ENCODE measurements at places on chromosomes 3 and 15.

GRCh38 chr3:112755845-112756613 is 90.6 kb downstream of the CD200R1L start:
- DNase-seq = no peak

GRCh38 chr3:133464573-133464972 is 64.7 kb downstream of the BFSP2 start:
- no peak for DNase-seq

- no peak for DNase-seq
These were observed 3.7 kb downstream of the FSTL1 start for GRCh38 chr3:120446891-120447668.

GRCh38 chr3:46482632-46483350 is 15.0 kb upstream of the RTP3 start:
- no peak for DNase-seq

- DNase-seq = no peak
These were observed 27.0 kb upstream of the LPP start for GRCh38 chr3:188126934-188127333.

GRCh38 chr3:104763007-104763406 is 603.7 kb upstream of the ALCAM start:
- no peak for DNase-seq

GRCh38 chr15:101359365-101359947 is 64.4 kb upstream of the SNRPA1 start:
- no peak for DNase-seq

GRCh38 chr15:62046078-62046743 is 14.0 kb downstream of the VPS13C start:
- DNase-seq = no peak

- peak; percentile 100 for DNase-seq
These were observed at the start of gene ZBTB11 for GRCh38 chr3:101676765-101677435. Gene ZBTB11 (minus strand): TSS chr3:101677132. CDS start chr3:101676914, 218 bp downstream.

GRCh38 chr3:11982341-11982941 is 21.7 kb upstream of the SYN2 start:
- DNase-seq = no peak

DNA sequence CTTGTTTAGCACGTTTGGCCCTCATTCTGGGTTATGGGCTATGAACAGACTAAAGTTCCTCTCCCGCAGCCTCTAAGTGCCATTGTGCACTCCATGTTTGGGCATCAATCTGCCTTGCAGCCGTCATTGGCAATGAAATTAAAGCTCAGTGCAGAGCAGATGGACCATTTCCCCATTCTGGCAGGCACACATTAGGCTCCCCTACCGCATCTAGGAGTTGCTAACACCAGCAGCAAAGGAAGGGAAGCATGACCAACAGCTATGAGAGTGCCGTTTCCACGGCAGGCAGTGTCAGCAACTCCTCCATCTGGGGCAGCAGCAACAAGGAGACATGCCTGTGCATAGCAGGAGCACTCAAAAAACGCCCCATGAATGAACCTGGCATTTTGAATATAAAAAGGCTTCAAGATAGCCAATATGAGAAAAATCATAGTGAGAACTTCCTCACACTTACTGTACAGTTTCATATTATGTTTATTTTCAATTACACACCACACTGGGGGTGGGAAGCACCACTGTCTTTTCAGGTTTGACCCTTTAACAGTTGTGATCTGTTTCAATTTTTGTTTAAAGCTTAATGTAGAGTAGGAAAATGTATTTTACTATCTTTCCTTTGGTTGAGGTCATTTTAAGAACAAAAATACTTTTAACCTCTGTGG is 218.7 kb downstream of the KCNMB2 start:
- no peak for DNase-seq

GRCh38 chr15:80967451-80967850 is 22.2 kb downstream of the MESD start:
- DNase-seq = no peak

DNA sequence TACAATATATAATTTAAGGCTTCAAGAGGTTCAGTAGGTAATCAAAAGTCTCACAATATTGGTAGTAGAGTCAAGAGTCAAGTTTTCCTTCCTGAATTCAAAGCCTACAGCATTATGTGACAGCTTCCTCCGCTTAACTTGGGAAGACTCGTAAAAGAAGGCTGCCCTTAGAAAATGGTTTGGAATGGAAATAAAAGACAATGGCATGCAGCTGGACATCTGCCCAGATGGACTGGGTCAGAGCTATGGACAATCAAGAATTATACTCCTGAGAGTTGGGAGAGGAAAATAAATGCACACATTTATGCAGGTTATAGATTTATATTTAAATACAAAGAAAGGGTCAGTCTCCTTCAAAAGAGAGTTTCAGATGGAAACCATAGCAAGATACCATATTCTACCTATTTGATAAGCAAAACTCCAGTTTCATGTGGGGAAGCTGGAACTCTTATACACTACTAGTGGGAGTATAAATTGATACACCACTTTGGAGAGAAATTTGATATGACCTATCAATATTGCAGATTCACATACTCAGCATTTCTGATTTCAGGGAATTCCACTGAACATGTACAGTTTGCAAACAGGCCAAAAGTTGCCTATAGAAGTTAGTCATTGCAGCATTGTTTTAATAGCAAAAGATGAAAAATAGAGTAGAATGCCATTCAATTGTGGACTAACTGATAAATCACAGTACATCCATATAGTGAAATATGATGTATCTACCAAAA is 6.1 kb downstream of the CRYBG3 start:
- DNase-seq = no peak

DNA sequence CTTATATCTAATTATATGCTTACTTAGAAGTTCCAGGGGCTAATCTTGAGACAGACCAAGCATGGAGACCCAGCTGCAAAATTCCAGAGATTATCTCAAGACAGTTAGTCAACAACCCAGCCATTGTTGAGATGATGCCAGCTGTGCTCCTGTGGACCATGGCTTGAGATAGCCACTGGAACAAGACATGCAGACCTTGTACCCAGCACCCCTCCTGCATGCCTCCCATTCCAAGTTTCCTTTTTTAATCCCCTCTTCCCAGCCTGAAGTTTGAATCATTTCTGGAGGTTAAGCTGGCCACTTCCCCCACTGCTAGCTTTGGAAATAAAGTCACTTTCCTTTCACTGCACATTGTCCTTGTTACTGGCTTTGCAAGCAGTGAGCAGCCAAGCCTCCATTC is 53.8 kb downstream of the IMPG2 start:
- no peak for DNase-seq

DNA sequence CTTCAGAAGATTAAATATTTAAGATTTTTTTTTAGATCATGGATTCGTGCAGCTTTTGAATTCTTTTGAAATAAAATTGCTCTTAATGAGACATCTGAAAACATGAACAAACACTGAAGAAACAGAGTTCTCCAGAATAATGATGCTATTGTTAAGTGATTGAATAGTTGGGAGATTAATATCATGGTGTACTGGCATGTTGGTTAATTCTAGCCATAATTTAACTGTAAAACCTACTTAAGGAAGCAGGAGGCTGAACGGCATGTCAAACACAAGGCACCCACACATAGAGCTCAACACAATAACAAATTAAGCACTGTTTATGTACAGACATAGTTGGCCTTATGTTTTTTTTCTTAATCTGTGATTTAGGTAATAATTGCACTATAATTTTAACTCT is 185.6 kb downstream of the RBMS3 start:
- no peak for DNase-seq

- no peak for DNase-seq
These were observed 1.4 kb upstream of the LRRC3B start for GRCh38 chr3:26621176-26621575.

- no peak for DNase-seq
These were observed 102.7 kb downstream of the CDIN1 start for GRCh38 chr15:36682101-36682500.

GRCh38 chr15:62999923-63000561 is 42.5 kb upstream of the TPM1 start:
- no peak for DNase-seq

GRCh38 chr15:45377609-45378148 is 665 bp downstream of the GATM start:
- no peak for DNase-seq

DNA sequence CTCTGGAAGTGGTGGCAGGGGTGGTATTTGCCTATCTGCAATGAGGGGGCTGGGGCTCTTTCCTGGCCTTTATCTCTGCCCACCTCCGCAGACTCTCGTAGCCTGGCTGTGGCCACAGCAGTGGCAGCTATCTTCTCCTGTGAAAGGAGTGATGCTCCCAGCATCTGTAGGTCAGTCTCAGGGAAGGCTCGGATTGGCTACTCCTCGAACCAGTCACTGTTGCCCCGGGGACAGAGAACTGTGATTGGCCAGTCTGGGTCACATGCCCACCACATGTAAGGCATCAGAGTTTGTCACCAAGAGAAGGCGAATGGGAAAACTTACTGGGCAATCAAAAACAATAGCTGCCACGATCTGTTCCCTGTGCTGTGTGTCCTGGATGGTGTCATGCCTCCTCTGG is 30.1 kb upstream of the FGD5 start:
- DNase-seq = no peak

DNA sequence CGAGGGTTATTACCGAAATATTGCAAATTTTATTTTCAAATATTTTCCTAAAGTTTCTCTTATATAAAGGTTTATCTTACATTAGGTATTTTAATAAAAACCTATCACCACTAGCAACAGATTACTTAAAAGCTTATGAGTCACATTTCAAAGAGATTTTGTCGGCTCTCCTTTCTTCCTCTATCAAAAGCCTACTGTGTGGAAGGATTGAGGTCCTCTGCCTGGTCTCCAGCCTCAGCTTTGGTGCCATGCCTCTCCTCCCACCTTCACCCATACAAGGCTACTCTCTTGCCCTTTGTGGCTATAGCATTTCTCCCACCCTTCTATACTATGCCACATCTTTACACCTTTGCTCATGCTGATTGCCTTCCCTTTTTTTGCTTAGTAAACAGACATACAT is 199.3 kb downstream of the TNIK start:
- peak; percentile 12 for DNase-seq

DNA sequence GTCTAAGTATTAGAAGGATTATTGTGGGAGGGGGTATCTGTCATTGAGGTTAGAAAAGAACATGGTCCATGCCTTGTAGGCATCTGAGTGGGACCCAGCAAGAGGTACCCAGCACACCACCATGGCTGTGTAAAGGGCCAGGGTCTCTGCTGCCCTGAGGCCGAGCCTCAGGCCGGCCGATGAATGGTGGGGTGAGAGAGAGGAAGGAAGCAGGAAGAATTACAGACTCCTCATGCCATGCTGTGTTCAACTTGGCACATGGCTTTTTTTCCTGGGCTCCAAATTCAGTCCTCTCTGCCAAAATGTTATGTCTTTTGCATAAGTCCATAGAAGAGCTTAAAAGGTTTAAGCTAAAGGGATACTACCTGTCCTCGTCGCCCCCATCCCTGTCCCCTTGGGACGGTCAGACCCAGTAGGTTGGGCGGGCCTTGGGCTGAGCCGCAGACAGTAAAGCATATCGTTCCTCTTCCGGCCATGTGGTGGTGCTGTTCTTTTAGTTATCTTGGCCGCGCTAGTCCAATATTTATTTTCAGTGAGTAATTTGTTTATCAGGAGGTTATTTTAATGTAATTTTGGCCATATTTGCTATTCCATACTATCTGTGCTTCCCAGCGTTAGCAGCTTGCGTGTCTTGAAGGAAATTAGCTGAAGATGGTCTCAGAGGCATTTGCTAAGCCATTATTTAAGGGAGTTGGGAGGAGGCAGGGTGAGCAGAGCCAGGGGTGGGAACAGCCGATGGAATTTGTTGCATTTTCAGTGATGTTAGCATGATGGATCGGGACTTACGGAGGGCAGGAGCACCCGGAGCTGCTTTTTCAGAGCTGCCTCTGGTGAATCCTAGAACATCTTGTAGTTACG is 152.4 kb downstream of the AGBL1 start:
- peak; percentile 33 for DNase-seq

DNA sequence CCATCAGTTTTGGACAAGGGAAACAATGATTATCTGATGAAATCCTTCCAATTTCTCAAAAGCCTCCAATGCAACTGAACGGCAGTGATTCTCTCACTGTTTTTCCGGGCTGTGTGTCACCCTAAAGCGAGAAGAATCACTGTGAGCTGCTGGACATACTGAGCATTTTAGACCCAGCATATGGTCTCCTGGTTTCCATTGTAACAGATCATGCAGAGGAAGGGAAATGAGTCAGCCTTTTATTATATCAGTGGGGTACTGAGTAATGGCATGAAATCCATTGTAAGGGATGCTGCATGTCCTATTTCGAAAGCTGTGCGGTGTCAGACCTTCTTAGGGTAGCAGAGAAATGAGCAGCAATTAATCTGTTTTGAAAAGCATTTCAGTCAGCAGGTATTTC is 287.1 kb downstream of the IL5RA start:
- DNase-seq = no peak

DNA sequence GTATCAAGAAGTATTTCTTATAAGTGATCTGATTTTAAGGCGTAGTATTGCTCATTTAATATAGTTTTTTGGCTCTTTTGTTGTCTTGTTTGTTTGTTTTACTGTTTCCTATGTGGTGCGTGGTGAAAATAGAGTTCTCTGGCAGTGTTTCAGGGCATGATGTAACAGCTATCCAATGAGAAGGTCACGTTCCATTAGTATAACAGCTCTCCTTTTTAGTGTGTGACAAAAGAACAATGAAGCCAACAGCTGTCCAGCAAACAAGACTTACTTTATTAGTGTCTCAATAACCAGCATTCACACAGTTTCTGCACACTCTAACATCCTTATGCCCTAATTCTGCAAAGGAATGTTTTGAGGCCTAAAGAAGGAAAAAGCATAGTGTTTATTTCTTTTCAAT is 127.9 kb downstream of the SLC25A26 start:
- DNase-seq = no peak

DNA sequence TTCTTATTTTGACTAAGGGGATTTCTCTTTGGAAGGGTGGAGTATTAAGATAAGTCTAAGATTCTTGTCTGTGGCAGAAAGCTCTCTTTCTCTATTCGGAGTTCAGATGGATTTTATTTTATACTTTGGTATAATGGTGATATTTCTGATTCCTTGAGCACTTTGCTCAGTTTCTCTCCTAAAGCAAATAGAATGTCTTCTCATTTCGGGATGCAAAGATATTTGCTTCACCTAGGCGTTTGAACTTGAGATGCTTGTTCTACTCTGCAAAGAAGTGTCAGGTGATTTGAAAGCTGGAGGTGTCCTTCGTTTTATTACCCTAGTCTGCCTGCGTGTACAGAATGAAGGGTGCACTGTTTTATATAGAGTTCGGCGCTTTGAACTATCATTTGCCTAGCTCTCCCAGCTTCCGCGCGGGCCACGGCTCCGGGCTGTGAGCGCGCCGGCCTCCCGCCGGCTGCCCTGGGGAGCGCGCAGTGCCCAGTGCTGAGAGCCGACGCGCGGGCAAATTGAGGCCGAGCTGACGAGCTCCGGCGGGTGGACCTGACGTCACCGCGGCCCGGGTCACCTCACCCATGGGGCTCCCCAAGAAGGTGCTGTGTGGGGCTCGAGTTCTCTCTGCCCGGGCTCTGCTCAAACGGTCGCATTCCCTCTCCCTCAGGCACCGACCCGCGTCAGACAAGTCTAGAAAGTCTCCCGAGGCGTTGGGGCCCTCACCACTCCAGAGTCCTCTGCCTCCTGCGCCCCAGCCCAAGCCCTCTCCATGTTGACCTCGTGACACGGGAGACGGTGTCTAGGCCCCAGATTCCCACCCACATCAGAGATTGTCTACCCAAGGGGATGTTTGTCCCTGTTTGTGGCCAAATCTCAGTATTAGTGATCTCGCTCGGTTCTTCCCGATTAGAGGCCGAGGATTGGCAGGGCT is 7.5 kb downstream of the SOX2 start:
- no peak for DNase-seq

- no peak for DNase-seq
These were observed 74.4 kb upstream of the CHRNB4 start for GRCh38 chr15:78715434-78715833.

All from small intestine (tissue), 16 donors.